ENCODE measurements at places on chromosomes 5 and 9. TPM values are rescaled to one million over a fixed set of nuclear protein-coding genes. Genes with fewer than 3 reads are reported as not detected.

Gene ADGRD2
- total RNA-seq: not detected

Gene N4BP3
- 3.1 TPM for total RNA-seq

Gene SYK
- total RNA-seq: 15.7 TPM

Gene NUTM2G
- total RNA-seq: not detected

Gene TBC1D9B
- 69.0 TPM for total RNA-seq

Gene RNF224
- total RNA-seq: not detected

Gene LECT2
- not detected for total RNA-seq

Gene CSF1R
- total RNA-seq: not detected

Gene ENTPD8
- total RNA-seq: not detected

Gene ZNF300
- total RNA-seq: 6.3 TPM

Gene PCDHGA4
- total RNA-seq: 0.92 TPM

Gene C5orf58
- not detected for total RNA-seq

Gene FOXD4
- total RNA-seq: 0.07 TPM

Gene ZNF454
- 1.7 TPM for total RNA-seq

Gene PLPP1
- total RNA-seq: 19.8 TPM

Gene TMEM171
- 2.8 TPM for total RNA-seq

Gene SMC5
- total RNA-seq: 46.7 TPM

Gene DYNC2I2
- total RNA-seq: 121 TPM

Gene DOLPP1
- total RNA-seq: 12.7 TPM

Gene TAF11L6
- total RNA-seq: not detected

Gene COL23A1
- not detected for total RNA-seq

Gene SERINC5
- 6.9 TPM for total RNA-seq
